Stimulated activated CD8-positive, alpha-beta memory T cell treated with anti-CD3 and anti-CD28 coated beads, Interleukin-7, amount 100 ng/mL, for 1 hour (primary cell): ENCODE measurements at places on chromosomes 7 and 10.

- DNase-seq = no peak
Observed at GRCh38 chr10:1665021-1665661, 72.2 kb downstream of the ADARB2 start.

- DNase-seq = no peak
Observed at GRCh38 chr10:76921383-76922010, 716.1 kb downstream of the KCNMA1 start.

DNA sequence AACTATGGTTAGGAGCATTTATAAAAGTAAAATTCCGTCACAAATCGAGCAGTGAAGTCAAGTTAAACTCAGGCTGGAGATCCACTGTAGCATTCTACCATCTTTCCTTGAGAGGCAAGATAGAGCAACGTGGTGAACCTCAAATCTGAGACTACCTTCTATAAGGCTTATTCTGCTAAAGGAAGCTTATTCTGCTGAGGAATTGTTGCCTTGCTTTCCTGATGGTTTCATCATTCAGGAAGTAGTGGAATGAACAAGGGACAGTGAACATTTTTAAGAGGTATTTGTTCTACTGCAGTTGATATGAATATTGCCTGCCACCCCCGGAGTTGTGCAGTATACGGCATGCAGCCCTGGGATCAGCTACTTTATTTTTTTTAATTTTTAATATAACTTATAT lies 170.8 kb downstream of the VPS50 start:
- DNase-seq = no peak

GRCh38 chr10:25902002-25902401 lies 32.0 kb upstream of the MYO3A start:
- no peak for DNase-seq

DNA sequence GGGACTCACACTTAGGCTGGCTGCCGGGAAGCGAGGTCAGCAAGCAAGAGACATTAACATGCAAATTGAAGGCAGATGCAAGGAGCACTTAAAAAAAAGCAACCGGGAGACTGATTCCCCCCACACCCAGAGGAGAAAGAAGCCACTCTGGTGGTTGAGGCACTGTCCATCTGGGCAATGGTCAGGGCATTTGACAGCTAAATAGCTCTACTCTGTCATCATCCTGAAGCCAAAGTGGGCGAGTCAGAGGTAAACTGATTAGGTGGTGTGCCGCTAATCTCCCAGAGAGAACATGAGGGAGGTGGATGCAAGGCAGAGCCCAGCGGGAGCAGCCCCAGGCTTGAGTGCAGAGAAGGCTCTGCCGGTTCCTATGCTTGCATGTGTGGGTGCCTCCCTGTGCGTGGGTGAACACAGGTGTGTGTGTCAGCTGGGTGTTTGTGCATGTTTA lies 100.6 kb downstream of the PLXNA4 start:
- DNase-seq = no peak

- DNase-seq = no peak
Observed at GRCh38 chr10:73247509-73248258, 629 bp upstream of the DNAJC9 start.
